ENCODE measurements at places on chromosomes 11 and 22.

- no peak for DNase-seq
Observed at GRCh38 chr11:17770048-17770652, 35.6 kb downstream of the KCNC1 start.

DNA sequence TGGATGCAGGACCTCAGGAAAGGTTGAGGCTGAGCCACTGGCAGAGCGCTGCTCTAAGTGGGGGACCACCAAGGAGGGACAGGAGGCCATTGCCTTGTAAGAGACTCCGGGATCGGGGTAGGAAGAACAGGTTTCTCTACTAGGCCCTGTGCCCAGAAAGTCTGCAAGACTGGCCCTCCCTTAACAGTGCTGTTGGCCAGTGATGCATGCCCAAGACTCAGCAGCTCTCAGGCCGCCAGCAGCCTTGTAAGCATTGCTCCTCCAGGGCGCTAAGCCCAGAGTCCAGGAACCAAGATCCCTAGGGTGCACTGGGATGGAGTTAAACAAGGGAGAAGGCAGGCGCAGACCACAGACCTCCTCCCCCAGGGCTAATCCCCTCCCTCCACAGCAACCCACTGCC, 39.3 kb upstream of the PANX1 start:
- no peak for DNase-seq

GRCh38 chr11:104798789-104799188, 99.5 kb downstream of the CASP12 start:
- DNase-seq, result no peak

GRCh38 chr22:38228873-38229740, 27.3 kb downstream of the MAFF start:
- no peak for DNase-seq

DNA sequence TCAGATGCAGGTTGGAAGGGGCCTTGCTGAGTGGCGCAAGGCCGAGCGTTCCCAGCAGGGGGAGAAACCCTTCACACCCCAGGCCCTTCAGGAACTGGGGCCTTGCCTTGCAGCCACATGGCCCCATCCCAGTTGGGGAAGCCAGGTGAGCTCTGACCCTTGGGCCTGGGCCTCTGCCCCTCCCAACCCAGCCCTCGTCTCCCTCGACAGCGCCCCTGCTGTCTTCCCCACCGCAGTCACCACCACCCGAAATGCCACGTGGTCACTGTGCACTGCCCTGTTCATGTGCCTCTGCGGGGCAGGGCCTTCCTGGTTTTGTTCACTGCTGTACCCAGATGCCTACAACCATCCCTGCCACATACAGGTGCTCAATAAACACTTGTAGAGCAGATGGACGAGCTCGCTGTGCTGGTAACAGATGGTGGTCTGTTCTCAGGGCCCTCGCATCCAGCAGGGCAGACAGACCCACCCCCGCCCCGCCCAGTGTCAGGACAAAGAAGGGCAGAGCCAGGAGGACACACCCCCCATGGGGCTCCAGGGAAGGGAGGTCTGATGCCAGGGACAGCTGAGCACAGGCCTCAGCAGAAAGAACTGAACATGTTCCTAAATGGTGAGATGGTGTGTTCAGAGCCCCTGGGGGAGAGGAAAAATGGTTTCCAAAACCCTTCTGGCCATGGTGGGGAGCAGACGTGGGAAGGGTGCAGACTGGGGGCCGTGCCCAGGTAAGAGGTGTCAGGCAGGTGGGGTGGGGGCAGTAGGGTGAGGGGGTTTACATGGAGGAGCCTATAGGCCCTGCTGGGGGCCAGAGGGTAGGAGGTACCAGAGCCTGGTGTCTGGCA, 3.7 kb downstream of the POLR2L start:
- no peak for DNase-seq
